NCI-H187 treated with DMSO at 0.1 percent for 48 hours (cell line): ENCODE measurements at places on chromosomes 11 and 22.

- no peak for DNase-seq
These were observed 51.3 kb downstream of the TUG1 start for GRCh38 chr22:31020334-31020733.

GRCh38 chr11:22761066-22761465 is 68.5 kb downstream of the SVIP start:
- no peak for DNase-seq

GRCh38 chr11:101563166-101563565 is 20.6 kb downstream of the TRPC6 start:
- DNase-seq, result no peak

DNA sequence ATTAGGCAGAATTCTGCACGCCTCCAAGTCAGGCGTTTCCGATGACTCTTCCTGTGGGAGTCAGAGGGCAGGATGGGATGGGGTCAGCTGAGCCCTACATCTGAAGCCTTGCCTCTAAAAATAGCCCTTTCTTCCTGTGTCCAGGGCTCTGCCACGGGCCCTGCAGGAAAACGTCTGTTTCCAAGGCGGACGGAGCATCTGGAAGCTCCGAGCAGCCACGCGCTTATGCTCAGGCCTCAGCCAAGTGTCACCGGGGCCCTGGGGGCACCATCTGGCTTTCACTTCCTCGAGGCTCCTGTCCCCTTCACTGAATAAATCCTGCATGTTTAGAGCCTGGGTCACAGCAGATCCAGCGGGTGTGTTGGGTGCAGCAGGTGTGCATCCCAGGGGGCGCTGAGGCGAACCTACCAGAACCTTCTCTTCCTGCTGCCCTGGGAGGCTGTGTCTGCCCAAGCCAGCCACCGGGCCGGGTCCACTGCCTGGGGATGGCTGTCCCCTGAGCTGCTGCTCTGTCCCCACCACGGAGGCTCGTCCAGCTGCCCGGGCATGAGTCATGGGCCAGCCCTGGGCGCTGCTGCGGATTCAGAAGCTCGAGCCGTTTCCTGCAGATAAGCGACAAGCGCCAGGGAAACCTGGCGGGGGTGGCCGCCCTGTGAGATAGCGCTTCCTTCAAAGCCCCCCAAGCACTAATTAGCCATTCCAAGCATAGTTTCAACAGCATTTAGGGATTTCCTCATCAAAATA is 32.0 kb upstream of the LINC01488 start:
- DNase-seq, result no peak

- no peak for DNase-seq
These were observed 244.3 kb downstream of the SBF2 start for GRCh38 chr11:10049756-10050155.

- no peak for DNase-seq
These were observed 76.3 kb upstream of the IGLL5 start for GRCh38 chr22:22811016-22812009.

GRCh38 chr22:30289980-30290313 is 642 bp upstream of the CASTOR1 start:
- no peak for DNase-seq

- no peak for DNase-seq
These were observed 123.8 kb downstream of the DDX10 start for GRCh38 chr11:108788565-108789199.

DNA sequence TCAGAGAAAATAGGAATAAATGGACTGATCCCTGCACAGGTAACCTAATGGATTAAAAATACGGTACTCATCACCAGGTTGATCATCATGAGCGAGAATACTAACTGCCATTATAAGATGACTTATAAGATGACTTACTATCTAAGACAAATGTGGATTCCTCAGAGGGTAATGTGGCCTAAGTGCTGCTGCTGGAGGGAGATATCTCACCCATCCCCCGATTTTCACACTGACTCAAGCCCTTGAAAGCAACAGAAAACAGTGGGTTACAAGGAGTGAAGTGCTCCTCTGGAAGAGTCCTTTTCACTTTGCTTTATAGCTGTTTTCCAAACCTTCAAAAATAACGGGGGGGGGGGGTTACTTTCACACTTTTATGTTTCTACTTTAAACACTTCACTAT is 920 bp downstream of the TMEM218 start:
- no peak for DNase-seq

GRCh38 chr11:114440971-114441763 is 1.9 kb downstream of the REXO2 start:
- no peak for DNase-seq

- no peak for DNase-seq
These were observed 23.9 kb downstream of the MOB2 start for GRCh38 chr11:1462698-1462975.

GRCh38 chr11:69531717-69532088 is 50.2 kb downstream of the LINC01488 start:
- DNase-seq, result no peak

- no peak for DNase-seq
These were observed 16.8 kb downstream of the PIWIL4 start for GRCh38 chr11:94583866-94584500.

DNA sequence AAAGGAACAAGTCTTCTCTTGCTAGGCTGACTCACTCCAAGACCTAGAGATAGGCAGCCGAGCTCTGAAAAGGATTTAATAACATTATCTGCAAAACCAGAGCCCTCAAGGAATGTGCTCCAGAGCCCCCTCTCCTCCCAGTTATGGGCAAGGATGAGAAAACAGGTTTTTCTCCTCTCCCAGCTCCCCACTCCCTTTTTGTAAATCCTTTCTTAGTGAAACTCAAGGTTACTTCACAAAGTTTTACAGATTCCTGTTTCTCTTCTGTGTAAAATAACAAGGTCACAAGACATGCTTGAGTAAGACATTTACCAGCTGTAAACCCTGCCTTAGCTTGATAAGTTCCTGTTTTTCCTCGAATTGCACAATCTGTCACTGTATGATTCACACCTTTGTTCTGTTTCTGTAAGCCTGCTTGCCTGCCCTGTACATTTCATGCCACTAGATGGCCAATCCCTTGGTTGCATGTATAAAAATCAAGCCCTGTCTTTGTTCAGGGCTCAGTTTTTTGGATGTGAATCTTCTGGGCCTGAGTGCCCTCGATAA is 489.4 kb downstream of the KCNA4 start:
- no peak for DNase-seq

DNA sequence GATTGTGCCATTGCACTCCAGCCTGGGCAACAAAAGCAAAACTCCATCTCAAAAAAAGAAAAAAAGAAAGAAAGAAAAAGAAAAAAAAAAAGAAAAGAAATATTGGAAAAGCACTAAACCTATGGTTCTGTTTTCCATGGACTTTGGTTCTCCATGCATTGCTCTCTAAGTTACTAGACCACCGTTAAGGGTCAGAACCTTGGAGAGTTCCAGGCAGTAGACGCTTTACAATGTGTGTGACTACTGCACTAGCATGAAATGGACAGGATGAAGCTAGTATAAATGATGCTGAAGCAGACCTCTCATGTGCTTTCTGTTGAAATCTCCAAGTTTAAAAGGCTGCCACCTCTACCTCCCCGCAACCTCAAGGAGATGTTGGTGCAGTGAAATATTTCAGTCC is 63.5 kb downstream of the SIK2 start:
- no peak for DNase-seq

- no peak for DNase-seq
These were observed 116.0 kb upstream of the BID start for GRCh38 chr22:17890245-17890671.

GRCh38 chr11:16512198-16512898 is 156.0 kb upstream of the SOX6 start:
- DNase-seq, result no peak

DNA sequence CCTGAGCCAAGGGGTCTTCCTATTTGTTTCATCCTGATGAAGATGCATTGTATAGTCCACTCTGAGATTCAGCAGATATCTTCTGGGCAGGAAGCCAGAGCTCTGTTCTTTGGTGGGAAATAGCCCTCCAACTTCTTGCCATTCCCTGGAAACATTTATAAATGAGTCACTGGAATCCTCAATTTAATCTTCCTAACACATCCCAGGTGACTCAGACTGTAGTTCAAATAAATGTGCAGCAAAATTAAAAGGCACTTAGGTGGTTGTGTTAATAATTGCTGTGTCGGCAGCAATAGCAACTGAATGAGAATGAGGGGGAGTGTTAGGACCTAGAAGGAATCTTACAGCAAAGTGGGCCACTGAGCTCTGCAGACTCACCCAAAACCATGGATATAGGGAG is 108.6 kb downstream of the INSC start:
- no peak for DNase-seq

DNA sequence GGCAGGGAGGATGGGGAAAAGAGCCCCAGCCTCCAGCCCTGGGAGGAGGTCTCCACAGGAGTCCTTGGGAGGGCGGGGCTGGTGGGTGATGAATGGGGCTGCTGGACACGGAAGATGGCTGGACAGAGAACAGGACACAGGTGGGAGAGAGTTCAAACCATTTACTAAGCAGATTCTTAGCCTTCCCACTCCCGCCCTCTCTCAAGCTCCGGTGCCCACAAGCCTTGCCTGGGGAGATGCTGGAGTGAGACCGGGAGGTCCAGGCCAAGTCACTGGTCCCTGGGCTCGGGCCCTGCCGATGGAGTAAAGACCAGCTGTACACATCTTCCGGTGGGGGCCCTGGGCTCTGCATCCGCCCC is 1.4 kb downstream of the CLDN5 start:
- no peak for DNase-seq

- no peak for DNase-seq
These were observed 7.7 kb upstream of the MALAT1 start for GRCh38 chr11:65491163-65491465.

- no peak for DNase-seq
These were observed 19.5 kb downstream of the CTSC start for GRCh38 chr11:88318017-88318416.

- no peak for DNase-seq
These were observed 91.5 kb downstream of the ABTB2 start for GRCh38 chr11:34266090-34266912.

GRCh38 chr22:30574997-30575671 is 669 bp upstream of the GAL3ST1 start:
- DNase-seq, result no peak

- no peak for DNase-seq
These were observed 712.8 kb upstream of the CNTN5 start for GRCh38 chr11:98307827-98308491.

DNA sequence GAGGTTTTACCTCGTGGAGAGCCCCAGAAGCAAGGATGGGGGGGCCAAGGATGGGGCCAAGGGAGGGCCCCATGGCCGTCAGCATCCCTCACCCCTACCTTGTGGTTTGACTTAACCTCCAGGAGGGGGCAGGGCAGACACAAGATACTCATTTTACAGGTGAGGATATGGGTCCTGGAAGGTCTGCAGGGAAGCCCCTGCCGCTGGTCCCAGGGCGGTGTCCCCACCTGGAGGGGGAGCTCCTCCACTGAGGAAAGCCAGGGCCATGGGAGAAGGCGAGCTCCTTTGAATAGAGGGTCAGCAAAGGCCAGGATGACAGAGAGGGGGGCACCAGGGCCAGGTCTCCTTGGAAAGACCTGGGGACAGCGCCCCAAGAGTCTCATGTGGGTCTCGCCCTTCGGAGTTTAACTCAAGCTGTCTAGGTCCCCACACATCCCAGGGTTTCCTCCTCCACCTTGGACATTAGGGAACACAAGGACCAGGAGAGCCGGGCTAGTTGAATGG is 5.9 kb upstream of the ADORA2A start:
- DNase-seq, result no peak

DNA sequence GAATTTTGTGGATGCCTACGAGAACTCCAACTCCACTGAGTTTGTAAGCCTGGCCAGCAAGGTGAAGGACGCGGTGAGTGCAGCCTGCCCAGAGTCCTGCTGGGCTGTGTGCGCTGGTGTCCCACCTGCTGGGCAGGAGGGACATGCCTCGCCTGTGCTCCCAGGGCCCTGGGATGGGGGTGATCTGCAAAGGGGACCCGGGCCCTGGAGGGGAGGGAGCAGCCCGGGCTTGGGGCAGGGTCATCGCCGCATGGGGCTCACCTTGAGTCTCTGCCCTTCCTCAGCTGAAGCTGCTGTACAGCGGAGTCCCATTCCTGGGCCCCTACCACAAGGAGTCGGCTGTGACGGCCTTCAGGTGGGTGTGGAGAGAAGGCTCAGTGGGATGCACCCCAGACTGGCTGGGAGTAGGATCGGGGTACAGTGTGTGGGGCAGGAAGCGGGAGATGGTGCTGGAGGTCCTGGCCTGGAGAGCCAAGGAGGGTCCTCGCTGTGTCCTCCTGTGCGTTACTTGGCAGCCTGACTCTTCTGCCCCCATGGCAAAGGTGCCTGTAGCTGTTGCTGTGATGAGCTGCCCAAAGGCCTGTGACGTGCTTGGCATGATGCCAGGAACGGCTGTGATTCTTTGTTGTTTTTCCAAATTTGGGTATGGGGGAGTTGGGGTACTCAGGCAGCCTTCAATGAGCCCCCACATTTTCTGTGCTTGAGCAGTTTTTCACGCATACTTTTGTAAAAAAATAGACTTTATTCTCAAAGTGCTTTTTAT is 29.2 kb downstream of the ST14 start:
- DNase-seq, result no peak

- peak; percentile 95 for DNase-seq
These were observed 156.1 kb upstream of the NECTIN1 start for GRCh38 chr11:119885067-119885466.

GRCh38 chr11:58938398-58938797 is 890 bp upstream of the GLYATL1 start:
- no peak for DNase-seq

DNA sequence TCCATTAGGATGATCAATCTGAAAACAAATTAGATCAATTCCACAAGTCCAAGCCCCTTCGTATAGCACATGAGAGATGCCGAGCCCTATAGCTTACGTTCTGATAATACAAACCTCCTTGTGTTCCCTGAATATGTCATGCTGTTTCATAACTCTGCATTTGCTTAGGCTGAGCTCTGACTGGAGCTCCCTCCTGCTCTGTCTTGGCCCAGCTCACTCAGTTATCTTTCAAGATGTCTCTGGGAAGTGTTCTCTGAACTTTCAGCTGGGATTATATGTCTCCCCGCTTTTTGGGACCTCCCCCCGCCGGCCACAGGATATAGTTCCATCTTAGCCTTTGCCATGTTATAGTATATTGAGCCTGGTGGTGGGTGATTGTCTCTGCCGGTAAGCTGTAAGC is 44.0 kb downstream of the FDX1 start:
- no peak for DNase-seq

GRCh38 chr22:38271927-38272372 is 860 bp downstream of the TMEM184B start:
- DNase-seq, result no peak

GRCh38 chr22:25228822-25229221 is 9.4 kb downstream of the CRYBB2 start:
- DNase-seq, result no peak
